ENCODE measurements at places on chromosomes 11 and 22. TPM values are rescaled to one million over a fixed set of nuclear protein-coding genes. Genes with fewer than 3 reads are reported as not detected.

Gene VPREB1
- total RNA-seq, result not detected

Gene CD3E
- 2.1 TPM for total RNA-seq

Gene MS4A15
- total RNA-seq, result not detected

Gene PNPLA5
- not detected for total RNA-seq

Gene TMEM109
- 131 TPM for total RNA-seq

Gene BTG4
- total RNA-seq, result not detected

Gene PLET1
- not detected for total RNA-seq

Gene OAF
- 29.7 TPM for total RNA-seq

Gene MAJIN
- total RNA-seq, result not detected

Gene MOGAT2
- total RNA-seq, result not detected

Gene E2F8
- total RNA-seq, result not detected

Gene USP2
- 0.49 TPM for total RNA-seq

Gene ZBTB16
- total RNA-seq, result 446 TPM

Gene SHANK2
- 0.66 TPM for total RNA-seq

Measured in subcutaneous adipose tissue (tissue), 4 donors.